Stimulated activated CD8-positive, alpha-beta memory T cell treated with anti-CD3 and anti-CD28 coated beads, Interleukin-12 subunit alpha, Interleukin-12 subunit beta, amount 100 ng/mL, for 1 hour (primary cell): ENCODE measurements at places on chromosomes 6 and 20.

DNA sequence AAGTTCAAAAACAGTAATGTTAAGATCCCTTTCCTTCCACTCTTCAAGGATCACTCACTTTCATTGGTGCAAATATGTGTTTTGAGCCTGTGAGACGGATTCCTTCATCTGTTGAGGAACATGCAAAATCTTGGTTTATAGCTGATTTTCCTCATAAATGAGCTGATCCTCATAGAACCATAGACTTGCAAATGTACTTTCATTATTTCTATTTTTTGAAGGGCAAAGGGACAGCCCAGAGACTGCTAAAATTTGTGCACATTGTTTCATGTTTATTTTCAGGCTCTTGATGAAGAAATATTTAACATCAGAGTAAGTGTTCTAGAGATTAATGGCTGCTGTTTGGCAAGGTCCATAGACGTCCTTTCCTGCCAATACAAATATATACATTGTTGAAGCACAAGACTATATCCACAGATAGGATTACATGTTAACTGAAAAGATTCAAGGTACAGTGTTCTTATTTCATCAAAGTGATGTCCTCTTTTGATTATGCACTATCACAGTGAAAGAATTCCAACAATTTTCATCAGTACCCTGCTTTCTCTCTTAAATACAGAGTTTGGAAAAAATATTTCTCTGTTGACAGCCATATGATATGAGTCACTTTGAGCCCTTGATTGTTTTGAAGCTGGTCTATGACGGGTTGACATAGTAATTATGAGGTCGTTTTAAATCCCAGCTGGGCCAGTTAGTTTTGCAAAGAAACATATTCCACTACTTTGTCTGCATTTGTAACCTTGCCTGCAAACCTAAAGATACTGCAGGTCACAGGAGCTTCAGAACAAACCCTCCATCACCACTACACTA is 95.7 kb downstream of the FILIP1 start:
- DNase-seq = no peak

GRCh38 chr6:45718131-45718530 is 297.5 kb downstream of the CLIC5 start:
- no peak for DNase-seq

- DNase-seq = no peak
Observed at GRCh38 chr6:133730881-133731280, 158.0 kb upstream of the TCF21 start.

- DNase-seq = no peak
Observed at GRCh38 chr6:34096814-34097213, 49.1 kb downstream of the GRM4 start.

- DNase-seq = no peak
Observed at GRCh38 chr6:108736002-108736361, 112.2 kb upstream of the ARMC2 start.

GRCh38 chr20:38373231-38373867 is 27.1 kb downstream of the LBP start:
- no peak for DNase-seq

- no peak for DNase-seq
Observed at GRCh38 chr20:22560817-22561216, 23.6 kb downstream of the FOXA2 start.

- DNase-seq = no peak
Observed at GRCh38 chr6:83389606-83390005, 41.2 kb downstream of the ME1 start.

- DNase-seq = no peak
Observed at GRCh38 chr6:36679043-36679833, 724 bp downstream of the CDKN1A start.

- DNase-seq = no peak
Observed at GRCh38 chr6:329888-330691, 37.8 kb downstream of the DUSP22 start.

DNA sequence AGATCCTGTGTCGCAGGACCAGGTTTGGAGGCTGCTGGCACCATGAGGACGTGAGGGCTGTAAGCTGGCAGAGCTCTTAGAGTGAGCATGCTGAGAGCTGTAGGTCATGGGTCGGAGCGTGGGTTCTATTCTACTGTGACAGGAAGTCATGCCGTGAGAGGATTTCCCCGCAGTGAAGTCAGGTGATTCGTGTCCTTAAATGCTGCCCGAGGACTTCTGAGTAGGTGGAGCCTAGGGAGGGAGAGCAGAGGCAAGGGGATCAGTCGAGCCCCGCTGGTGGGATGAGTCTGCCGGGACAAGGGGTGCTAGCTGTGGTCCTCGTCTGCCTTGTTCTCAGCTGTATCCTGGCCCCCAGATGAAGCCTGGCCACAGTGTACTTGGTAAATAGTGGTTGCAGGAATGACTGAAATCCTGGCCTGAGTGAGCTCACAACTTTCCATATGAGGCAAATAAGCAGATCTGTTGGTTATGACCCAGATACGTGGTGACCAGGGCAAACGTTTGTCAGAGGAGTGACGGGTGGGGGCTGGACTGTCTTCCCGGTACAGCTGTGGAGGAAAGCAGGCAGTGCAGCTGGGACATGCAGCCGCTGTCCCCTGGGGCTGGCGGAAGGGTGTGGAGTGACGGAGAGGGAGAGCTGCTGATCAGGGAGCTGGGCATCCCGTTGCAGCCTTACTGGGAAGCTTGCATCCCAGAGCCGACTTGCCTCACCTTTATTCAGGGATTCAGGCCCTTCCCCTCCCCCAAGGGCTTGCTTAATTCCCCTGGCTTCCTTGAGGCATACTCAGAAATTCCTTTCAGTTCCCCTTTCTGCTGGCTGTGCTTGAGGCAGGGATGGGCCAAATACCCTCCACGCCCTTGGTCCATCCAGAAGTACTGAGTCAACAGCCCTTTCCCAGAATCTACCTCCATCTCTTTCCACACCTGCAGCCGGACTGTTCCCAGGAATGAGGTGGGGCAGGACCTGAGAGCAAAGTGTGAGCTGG is 250.9 kb upstream of the RREB1 start:
- no peak for DNase-seq

- DNase-seq = no peak
Observed at GRCh38 chr6:160027076-160027475, 58.2 kb downstream of the IGF2R start.

GRCh38 chr6:26258212-26258977 is 106.6 kb upstream of the BTN3A2 start:
- no peak for DNase-seq

DNA sequence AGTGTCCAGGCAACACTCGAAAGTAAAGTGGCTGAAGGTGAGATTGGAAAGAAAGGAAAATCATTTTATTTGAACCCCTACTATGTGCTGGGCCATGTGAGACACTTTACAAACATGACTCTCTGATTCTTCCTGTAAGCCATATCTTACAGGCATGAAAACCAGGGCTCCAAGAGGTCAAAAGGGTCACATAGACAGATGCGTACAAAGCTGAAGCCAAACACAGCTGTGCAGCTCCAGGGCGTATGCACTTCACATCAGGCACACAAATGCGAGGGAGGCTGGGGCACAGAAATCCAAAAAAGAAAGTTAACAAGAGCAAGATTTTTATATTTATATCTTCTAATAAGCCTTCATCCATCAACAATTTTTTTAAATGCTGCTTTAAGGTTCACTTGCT is 176.5 kb downstream of the PHACTR1 start:
- no peak for DNase-seq

DNA sequence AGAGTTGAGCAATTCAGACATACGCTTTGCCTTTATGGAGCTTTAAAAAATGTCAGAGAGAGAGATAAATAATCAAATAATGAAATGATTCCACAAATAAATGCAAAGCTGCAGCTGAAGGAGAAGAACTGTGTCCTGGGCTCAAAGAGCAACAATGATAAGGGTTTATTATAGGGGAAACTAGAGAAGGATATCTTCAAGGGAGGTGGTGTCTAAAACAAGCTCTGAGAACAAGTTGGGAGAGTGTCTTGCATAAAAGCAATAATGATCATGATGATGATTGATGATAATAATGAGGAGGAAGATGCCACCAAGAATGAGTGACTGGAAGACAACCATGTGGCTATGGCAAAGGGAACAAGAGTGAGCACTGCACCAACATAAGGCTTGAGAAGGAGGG is 164.3 kb downstream of the KIF16B start:
- DNase-seq = no peak

GRCh38 chr6:15337582-15337981 is 91.7 kb downstream of the JARID2 start:
- no peak for DNase-seq

DNA sequence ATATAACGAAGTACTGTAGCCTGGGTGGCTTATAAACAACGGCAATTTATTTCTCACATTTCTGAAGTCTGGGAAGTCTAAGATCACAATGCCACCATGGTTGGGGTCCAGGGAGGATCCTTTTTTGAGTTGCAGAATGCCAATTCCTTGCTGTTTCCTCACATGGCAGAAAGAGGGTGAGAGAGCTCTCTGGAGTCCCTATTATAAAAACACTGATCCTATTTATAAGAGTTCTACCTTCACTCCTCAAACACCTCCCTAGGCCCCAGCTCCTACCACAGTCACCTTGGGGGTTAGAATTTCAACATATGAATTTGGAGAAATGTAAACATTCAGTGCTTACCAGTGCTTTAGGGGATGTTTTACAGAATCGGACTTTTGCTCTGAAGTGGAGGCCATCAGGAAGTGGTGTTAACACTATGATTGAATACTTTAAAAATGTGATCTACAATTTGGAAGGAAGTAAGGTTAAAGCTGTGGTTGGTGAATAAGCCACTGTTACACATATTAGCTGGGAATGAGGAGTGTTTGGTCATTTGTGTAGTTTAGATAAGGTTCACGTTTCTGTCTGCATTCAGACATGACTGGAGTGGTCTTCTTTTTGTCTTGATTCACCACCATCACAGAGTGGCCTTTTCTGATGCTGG is 79.9 kb upstream of the SPTLC3 start:
- DNase-seq = no peak

- DNase-seq = no peak
Observed at GRCh38 chr6:33085627-33086026, 9.8 kb downstream of the HLA-DPB1 start.

- no peak for DNase-seq
Observed at GRCh38 chr6:48369100-48369499, 258.1 kb upstream of the PTCHD4 start.

- no peak for DNase-seq
Observed at GRCh38 chr6:37576336-37576737, 76.6 kb upstream of the CCDC167 start.

GRCh38 chr20:8764344-8764962 is 304.4 kb upstream of the PLCB4 start:
- no peak for DNase-seq

DNA sequence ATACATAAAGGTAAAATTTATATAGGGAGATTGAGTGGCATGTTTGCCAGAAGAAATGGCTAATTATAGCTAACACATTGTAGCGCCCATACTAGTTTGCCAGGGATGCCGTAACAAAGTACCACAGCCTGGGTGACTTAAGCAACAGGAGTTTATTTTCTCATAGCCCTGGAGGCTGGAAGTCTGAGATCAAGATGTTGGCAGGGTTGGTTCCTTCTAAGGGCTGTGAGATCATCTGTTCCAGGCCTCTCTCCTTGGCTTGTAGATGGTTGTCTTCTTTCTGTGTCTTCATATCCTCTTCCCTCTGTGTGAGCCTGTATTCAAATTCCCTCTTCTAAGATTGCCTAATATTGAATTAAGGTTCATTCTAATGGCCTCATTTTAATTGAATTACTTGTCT is 417.5 kb upstream of the OPRM1 start:
- DNase-seq = no peak
